ENCODE measurements at places on chromosomes 12 and 14. TPM values are rescaled to one million over a fixed set of nuclear protein-coding genes. Genes with fewer than 3 reads are reported as not detected.

GRCh38 chr14:31219169-31219568 is 11.6 kb upstream of the HECTD1 start:
- H3K4me3 ChIP-seq: no peak overlapping the region
- H3K36me3 ChIP-seq: no peaks in the 10 kb centered on the region

The MIP gene
- not detected for total RNA-seq

The HPD gene
- total RNA-seq: not detected

DNA sequence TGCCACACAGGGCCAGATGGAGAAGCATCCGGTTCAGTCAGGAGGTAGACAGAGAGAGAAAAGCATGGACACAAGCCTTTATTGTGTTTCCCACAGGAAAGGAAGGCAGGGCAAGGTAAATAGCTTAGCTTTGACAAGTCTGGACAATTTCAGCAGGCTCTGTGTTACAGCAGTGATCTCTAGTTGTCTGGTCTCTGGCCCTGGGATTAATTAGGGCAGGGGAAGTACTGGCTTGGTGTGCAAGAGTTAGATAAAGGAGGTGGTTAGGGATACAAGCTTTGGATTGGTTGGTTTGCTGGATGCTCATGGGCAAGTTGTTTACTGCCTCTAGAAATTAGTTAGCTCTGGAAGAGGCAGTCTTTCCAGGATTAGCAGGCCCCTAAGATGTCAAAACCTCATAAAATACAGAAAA is 15.1 kb upstream of the NGDN start:
- no peaks in the 10 kb centered on the region for H3K27me3 ChIP-seq
- no peak overlapping the region for H3K27ac ChIP-seq
- DNase-seq: no peak
- no peak overlapping the region for H3K4me3 ChIP-seq

GRCh38 chr14:77309131-77309530 is 11.6 kb downstream of the POMT2 start:
- no peaks in the 10 kb centered on the region for H3K27me3 ChIP-seq
- H3K4me1 ChIP-seq: peaks cover 13% of the 10 kb centered on the region
- no peak for DNase-seq
- no peak overlapping the region for H3K4me3 ChIP-seq
- no peaks in the 10 kb centered on the region for H3K36me3 ChIP-seq
- H3K27ac ChIP-seq: no peak overlapping the region

DNA sequence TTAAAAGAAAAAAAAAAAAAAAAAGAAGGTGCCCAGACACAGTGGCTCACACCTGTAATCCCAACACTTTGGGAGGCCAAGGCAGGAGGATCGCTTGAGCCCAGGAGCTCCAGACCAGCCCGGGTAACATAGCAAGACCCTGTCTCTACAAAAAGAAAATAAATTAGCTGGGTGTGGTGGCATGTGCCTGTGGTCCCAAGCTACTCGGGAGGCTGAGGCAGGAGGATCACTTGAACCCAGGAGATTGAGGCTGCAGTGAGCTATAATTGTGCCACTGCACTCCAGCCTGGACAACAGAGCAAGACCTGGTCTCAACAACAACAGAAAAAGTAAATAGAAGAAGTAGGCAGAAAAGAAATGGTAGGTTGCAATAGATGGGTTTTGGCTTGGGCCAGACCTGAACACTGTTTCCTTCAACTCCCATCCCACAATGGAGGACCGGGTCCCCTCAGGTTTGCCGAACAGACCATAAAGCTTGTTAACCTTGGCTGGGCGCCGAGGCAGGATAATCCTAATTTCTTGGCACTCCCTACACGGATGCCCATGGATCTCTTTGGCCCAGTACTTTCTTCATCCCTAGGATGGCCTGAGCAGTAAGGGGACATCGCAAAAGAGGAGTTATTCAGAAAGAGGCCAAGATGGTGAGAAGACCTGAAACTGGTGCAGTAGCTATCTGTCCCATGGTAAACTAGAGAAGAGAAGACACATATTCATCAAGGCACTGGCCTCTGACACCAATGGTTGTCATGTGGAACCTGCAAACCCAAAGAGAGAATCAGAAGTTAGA is 165.5 kb upstream of the CCND2 start:
- no peaks in the 10 kb centered on the region for H3K36me3 ChIP-seq
- no peak overlapping the region for H3K27ac ChIP-seq
- H3K4me3 ChIP-seq: no peak overlapping the region
- no peaks in the 10 kb centered on the region for H3K4me1 ChIP-seq

DNA sequence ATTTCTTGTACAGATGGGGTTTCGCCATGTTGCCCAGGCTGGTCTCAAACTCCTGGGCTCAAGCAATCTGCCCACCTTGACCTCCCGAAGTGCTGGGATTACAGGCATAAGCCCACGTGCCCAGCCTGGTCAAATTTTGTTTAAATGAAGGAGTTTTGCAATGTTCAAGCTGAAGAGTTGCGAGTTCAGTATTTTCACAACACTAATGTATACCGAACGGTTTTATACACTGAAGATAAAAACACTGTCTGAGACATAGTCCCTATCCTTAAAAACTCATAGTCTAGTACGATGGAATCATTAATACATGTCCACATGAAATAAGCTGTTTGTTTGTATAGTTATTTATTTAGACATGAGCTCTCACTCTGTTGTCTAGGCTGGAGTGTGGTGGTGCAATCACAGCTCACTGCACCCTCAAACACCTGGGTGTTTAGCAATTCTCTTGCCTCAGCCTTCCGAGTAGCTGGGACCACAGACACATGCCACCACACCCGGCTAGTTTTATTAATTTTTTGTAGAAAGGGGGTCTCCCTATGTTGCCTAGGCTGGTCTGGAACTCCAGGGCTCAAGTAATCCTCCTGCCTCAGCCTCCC is 15.4 kb downstream of the TRAPPC6B start:
- DNase-seq: no peak
- H3K4me3 ChIP-seq: no peak overlapping the region
- no peaks in the 10 kb centered on the region for H3K4me1 ChIP-seq
- H3K27ac ChIP-seq: no peak overlapping the region
- no peaks in the 10 kb centered on the region for H3K27me3 ChIP-seq

GRCh38 chr14:26004342-26004741 is 593.5 kb downstream of the NOVA1 start:
- no peaks in the 10 kb centered on the region for H3K4me1 ChIP-seq
- no peaks in the 10 kb centered on the region for H3K27me3 ChIP-seq
- H3K27ac ChIP-seq: no peak overlapping the region
- DNase-seq: no peak

- no peak overlapping the region for H3K4me3 ChIP-seq
- no peaks in the 10 kb centered on the region for H3K36me3 ChIP-seq
- no peaks in the 10 kb centered on the region for H3K4me1 ChIP-seq
- H3K27me3 ChIP-seq: no peaks in the 10 kb centered on the region
Observed at GRCh38 chr12:51687614-51688013, 96.6 kb downstream of the SCN8A start.

DNA sequence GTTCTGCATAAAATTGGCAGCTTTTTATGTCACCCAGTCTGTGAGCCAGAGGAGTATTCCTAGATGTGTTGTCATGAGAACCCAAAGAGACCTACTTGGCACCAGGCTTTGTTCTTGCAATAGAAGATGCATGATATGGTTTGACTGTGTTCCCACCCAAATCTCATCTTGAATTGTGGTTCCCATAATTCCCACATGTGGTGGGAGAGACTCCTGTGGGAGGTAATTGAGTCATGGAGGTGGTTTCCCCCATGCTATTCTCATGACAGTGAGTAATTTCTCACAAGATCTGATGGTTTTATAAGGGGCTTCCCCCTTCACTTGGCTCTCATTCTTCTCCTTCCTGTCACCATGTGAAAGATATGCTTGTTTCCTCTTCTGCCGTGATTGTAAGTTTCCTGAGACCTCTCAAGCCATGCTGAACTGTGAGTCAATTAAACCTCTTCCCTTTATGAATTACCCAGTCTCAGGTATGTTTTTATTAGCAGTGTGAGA is 572.0 kb upstream of the ATP2B1 start:
- H3K4me3 ChIP-seq: no peak overlapping the region
- no peaks in the 10 kb centered on the region for H3K4me1 ChIP-seq
- DNase-seq: no peak
- H3K36me3 ChIP-seq: no peaks in the 10 kb centered on the region
- no peak overlapping the region for H3K27ac ChIP-seq
- no peaks in the 10 kb centered on the region for H3K27me3 ChIP-seq

DNA sequence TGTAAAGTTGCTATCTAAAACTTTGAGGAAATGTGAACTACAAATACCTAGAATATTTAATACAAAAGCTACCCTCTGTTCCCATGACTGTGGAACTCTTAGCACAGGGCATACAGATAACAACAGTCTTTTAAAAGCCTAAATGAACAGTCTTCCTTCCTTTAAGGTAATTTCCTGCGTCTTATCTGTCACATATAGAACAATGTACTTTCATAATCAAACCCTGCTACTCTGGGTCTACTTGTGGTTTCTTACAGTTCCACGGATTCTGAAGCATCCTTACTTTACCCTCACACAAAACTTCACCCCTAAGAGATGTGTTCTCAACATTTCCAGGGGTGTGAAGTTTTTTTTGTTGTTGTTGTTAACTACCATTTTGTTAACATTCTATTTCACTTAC is 5.1 kb downstream of the PKP2 start:
- no peak overlapping the region for H3K27ac ChIP-seq
- H3K4me1 ChIP-seq: no peaks in the 10 kb centered on the region
- no peaks in the 10 kb centered on the region for H3K27me3 ChIP-seq

DNA sequence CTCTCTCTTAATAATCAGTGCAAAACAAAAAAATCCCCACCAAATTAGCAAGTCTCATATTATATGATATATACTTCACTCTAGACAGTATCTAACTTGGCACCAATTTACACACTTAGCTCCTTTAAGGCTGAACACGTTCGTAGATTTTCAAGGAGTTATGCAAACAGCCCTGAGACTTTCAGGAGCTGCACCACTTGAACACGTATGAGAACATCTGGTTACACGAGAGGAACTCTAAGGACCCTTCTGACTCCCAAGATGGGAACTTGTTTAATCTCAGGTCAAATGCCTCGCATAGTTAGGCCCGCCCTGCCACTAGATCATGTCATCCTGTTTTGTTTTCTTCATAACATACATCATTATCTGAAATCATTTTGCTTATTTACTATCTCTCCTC is 10.0 kb downstream of the SPRING1 start:
- no peaks in the 10 kb centered on the region for H3K4me1 ChIP-seq
- no peak for DNase-seq
- H3K27ac ChIP-seq: no peak overlapping the region
- no peaks in the 10 kb centered on the region for H3K27me3 ChIP-seq
- H3K4me3 ChIP-seq: no peak overlapping the region
- H3K36me3 ChIP-seq: no peaks in the 10 kb centered on the region

DNA sequence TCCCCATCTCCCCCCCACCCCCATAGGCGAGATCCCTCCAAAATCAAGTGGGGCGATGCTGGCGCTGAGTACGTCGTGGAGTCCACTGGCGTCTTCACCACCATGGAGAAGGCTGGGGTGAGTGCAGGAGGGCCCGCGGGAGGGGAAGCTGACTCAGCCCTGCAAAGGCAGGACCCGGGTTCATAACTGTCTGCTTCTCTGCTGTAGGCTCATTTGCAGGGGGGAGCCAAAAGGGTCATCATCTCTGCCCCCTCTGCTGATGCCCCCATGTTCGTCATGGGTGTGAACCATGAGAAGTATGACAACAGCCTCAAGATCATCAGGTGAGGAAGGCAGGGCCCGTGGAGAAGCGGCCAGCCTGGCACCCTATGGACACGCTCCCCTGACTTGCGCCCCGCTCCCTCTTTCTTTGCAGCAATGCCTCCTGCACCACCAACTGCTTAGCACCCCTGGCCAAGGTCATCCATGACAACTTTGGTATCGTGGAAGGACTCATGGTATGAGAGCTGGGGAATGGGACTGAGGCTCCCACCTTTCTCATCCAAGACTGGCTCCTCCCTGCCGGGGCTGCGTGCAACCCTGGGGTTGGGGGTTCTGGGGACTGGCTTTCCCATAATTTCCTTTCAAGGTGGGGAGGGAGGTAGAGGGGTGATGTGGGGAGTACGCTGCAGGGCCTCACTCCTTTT is 2.7 kb downstream of the GAPDH start:
- peak overlapping the region; percentile 90 for H3K27ac ChIP-seq
- H3K4me1 ChIP-seq: peaks cover 32% of the 10 kb centered on the region
- H3K27me3 ChIP-seq: no peaks in the 10 kb centered on the region
- no peak for DNase-seq
- no peak overlapping the region for H3K4me3 ChIP-seq

GRCh38 chr14:60648934-60649874 is at the start of gene SIX1:
Gene SIX1, minus strand, starts transcription at chr14:60649477. Its CDS starts 288 bp downstream, at chr14:60649189.
- peak; percentile 54 for DNase-seq
- H3K27me3 ChIP-seq: peaks cover 94% of the 10 kb centered on the region
- no peak within 1 kb of the TSS for H3K27ac ChIP-seq
- peaks cover 12% of the 10 kb centered on the region for H3K4me1 ChIP-seq
- H3K36me3 ChIP-seq: no peaks in the 10 kb centered on the region

- no peak overlapping the region for H3K27ac ChIP-seq
- no peak overlapping the region for H3K4me3 ChIP-seq
- no peak for DNase-seq
Observed at GRCh38 chr14:90336985-90337384, 5.2 kb upstream of the NRDE2 start.

DNA sequence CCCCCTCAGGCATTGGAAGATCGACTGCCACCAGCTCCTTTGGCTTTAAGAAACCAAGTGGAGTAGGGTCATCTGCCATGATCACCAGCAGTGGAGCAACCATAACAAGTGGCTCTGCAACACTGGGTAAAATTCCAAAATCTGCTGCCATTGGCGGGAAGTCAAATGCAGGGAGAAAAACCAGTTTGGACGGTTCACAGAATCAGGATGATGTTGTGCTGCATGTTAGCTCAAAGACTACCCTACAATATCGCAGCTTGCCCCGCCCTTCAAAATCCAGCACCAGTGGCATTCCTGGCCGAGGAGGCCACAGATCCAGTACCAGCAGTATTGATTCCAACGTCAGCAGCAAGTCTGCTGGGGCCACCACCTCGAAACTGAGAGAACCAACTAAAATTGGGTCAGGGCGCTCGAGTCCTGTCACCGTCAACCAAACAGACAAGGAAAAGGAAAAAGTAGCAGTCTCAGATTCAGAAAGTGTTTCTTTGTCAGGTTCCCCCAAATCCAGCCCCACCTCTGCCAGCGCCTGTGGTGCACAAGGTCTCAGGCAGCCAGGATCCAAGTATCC is 288.7 kb downstream of the NAV3 start:
- no peak overlapping the region for H3K4me3 ChIP-seq
- H3K4me1 ChIP-seq: no peaks in the 10 kb centered on the region
- no peak for DNase-seq

GRCh38 chr14:95727056-95727700 is 13.3 kb upstream of the TCL1A start:
- no peaks in the 10 kb centered on the region for H3K36me3 ChIP-seq
- no peaks in the 10 kb centered on the region for H3K27me3 ChIP-seq
- H3K4me1 ChIP-seq: no peaks in the 10 kb centered on the region
- DNase-seq: no peak
- H3K4me3 ChIP-seq: no peak overlapping the region

The CLEC6A gene
- not detected for total RNA-seq

GRCh38 chr12:57522887-57523705 is 472 bp downstream of the MBD6 start:
- H3K4me1 ChIP-seq: peaks cover 12% of the 10 kb centered on the region
- H3K27ac ChIP-seq: peak overlapping the region; percentile 99
- DNase-seq: peak; percentile 69
- no peaks in the 10 kb centered on the region for H3K27me3 ChIP-seq

Measured in uterus (tissue), 4 donors.